DMS53 (cell line): ENCODE measurements at places on chromosomes 5 and 9.

DNA sequence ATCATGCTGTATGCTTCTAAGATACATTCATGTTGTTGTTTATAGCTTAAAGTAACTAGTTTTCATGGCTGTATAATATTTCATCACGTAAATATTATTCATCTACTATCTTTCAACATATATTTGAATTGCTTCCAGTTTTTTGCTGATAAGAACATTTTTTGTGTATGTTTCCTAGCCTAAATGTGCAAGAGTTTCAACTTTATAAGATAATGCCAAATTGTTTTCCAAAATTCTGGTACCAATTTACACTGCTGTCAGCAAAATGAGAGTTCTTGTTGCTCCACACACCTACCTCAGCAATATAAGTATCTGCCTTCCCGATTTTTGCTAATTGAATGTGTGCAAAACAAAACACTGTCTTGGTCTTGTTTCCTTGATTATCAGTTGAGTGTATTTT lies 178.3 kb downstream of the CRB2 start:
- DNase-seq, result no peak

GRCh38 chr9:95822015-95822414 lies 53.5 kb upstream of the ERCC6L2 start:
- DNase-seq, result no peak

DNA sequence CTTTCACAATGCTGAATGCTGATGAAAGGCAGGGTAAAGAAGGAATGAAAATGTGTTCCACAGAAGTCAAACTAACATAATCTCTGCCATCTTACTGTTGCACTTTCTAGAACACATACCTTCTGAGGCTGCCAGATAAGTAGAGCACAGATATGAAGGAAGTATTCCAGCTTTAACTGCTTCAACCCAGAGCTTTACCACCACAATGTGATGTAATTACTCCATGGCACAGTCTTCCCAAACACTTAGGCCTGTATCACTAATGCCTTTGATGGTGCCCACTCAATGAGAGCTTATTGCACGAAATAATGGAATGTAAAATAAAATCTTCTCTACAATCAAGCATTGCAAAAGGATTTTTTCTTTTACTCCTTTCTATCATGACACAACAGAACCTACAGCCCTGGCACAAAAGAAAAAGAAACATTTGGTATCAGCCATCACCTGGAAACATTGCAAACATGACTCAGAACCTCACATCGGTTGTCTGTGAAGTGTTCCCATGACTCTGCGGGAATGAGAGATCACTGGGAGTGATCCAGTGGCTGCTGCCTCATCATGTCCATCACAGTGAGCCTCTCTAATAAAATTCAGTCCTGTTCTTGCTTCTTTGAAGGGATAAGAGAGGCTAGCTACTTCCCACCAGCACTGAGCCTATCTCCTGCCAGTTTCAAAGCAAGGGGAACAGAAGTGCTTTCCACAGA lies 385.8 kb downstream of the EFNA5 start:
- peak; percentile 73 for DNase-seq

GRCh38 chr5:166499447-166500240 lies 1791.8 kb upstream of the WWC1 start:
- DNase-seq, result no peak

GRCh38 chr5:25020454-25020853 lies 375.7 kb upstream of the CDH10 start:
- DNase-seq, result no peak

- DNase-seq, result peak; percentile 76
Observed at GRCh38 chr5:119274030-119274766, 81.6 kb upstream of the TNFAIP8 start.

DNA sequence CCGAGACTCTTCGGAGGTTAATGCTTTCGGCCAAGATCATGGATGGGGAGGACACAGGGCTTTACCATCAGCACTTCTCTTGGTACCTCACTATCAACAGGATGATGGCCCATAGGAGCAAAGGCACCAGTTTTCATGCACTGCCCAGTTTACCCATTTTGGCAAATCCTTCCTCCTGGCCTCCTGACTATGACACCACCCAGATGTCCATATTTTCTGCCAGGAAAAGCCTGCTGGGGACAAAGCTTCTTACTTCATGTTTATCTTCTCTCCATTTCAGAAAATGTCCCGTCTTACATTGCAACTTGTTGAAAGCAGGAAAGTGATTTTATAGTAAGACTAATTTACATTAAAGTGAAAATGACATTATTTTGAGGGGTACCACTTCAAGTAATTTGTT lies 61.4 kb upstream of the GAS1 start:
- no peak for DNase-seq

DNA sequence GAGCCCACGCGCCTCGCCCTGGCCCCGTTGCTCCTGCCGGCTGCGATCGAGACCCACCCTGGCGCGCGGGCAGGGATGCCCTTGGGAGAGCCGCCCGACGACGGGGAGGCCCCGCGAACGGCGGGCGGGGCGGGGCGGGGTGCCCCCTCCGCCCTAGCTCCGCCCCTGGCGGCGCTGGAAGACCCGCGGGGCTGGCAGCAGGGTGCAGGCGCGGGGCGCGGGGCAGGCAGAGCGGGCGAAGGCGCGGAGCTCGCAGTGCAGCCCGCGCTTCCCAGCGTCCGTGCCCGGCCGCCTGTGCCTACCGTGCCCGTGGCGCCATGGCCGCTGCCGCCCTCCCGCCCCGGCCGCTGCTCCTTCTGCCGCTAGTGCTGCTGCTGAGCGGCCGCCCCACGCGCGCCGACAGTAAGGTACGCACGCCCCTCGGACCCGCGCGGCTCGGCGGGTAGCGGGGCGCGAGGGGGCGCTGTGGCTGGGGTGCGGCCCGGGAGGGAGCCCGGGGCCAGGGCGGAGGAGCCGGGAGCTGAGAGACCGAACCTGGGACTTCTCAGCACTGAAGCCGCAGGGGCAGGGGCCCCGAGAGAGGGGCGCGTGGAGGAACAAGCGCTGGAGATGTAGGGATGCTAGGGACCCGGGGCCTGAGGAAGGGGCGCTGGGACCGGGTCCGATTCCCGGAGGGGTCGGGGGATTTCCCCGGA lies at the start of gene OLFML2A:
Gene OLFML2A, plus strand, starts transcription at position 180 of the 695 bp plus-strand sequence. Its CDS starts 138 bp downstream, at position 318.
- DNase-seq, result peak; percentile 63

DNA sequence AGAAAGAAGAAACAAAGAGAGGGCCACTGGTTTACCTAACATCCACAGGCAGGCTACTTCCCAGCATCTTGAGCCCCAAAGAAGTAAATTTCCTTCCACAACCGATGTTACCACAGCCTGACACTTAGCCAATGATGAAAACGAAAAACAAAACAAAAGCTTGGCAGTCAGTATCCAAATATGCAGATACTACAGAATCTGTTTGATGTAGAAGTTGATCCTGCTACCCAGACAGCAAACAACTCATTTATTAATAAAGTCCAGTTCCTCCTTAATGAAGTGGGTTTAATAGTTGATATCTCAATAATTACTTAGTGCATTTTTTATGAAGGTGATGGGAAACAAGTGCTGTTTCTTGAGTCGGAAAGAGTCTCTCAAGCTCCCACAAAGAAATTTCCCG lies 67.1 kb upstream of the GABRP start:
- no peak for DNase-seq

GRCh38 chr5:1915316-1915715 lies 32.6 kb upstream of the IRX4 start:
- DNase-seq, result no peak

- no peak for DNase-seq
Observed at GRCh38 chr9:95678759-95679158, 162.0 kb upstream of the PTCH1 start.

DNA sequence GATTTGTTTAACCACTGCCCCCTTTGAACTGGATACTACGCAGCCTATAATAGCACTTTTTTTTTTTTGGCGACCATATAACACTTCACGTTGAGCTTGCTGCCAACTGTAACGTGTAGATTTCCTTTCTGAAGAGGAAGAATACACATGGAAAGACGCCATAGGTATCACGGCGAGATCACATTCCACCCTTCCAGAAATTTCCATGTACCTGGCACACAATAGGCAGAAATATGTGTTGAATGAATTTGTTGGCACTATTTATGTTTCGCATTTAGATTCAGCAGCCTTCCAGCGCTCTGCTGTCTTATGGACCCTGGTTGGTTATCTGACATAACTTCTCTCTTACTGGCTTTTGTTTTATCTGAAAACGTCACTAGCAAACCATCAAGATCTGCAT lies 250.3 kb downstream of the SLIT3 start:
- no peak for DNase-seq

DNA sequence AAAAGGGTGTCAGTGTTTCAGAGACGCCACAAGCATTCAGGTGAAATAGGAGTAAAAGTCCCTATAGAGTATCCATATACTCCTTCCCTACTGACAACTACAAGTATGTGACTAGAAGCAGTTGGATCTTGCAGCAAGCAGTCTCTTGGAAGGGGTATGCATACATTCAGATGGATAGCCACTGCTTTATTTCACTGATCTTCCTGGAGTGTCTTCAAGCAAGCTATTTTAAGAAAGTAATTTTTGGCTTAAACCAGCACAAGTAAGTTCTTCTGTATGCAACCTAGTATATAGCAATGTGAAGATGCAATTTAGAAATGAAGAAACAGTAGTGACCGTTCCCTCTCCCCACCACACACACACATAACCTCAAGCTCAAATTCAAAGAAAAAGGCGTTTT lies 446.8 kb upstream of the CDH18 start:
- no peak for DNase-seq
